Astrocyte of the hippocampus (primary cell): ENCODE measurements at places on chromosomes 1 and 21.

- no peak for DNase-seq
Measured at GRCh38 chr1:245938046-245938435, 569.0 kb downstream of the SMYD3 start.

- DNase-seq: no peak
Measured at GRCh38 chr1:76300556-76300955, 226.0 kb downstream of the ST6GALNAC3 start.

GRCh38 chr1:28885472-28885877 is 28.9 kb upstream of the EPB41 start:
- DNase-seq: no peak

DNA sequence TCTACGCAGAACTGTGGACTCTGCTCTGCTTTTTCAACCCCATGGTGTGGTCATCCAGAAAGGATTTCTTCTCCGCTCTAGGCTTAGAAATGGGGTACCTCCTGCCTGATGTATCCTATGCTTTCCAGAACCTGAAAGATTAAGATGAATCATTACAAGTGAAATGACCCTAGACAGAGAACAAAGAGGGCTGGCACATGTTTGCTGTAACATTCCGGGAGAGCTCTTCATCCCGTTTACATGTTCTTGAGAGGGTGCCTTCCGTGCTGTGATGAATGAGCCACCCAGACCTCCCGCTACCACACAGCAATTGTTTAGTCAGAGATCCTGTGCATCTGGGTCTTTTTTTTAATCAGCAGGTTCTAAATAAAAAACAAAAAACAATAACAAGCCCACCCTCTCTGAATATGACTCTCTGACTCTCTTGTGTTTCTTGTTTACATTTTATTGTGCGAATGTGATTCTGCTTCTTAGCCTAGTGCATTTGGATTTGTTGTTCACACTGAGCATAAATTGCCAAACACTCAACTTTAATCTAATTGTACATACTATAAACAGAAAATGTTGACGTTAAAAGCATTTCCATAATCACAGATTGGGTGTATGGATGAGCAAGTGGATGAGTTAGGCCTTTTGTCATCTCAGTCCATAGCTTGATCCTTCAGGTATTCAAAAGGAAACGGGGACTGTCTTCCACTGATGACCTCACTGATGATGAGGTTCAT is 87.1 kb downstream of the GPR88 start:
- peak; percentile 49 for DNase-seq

DNA sequence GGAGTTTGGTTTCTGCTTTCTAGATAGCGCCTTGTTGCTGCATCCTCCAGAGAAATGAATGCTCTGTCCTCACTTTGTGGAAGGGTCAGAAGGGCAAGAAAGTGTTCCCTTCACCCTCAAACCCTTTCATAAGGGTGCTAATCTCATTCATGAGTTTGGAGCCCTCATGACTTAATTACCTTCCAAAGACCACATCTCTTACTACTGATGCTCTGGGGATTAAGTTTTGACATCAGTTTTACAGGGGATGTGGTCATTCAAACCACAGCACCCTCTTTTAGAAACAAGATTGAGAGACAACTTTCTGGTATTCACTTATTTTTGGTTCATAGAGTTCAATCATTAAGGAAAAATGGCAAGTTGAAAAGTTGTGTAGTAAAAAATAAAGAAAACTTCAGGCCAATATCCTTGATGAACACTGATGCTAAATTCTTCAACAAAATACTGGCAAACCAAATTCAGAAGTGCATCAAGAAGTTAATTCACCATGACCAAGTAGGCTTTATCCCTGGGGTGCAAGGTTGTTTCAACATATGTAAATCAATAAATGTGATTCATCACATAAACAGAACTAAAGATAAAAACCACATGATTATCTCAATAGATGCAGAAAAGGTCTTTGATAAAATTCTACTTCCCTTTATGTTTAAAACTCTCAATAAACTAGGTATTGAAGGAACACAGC is 442.1 kb downstream of the PTBP2 start:
- no peak for DNase-seq

GRCh38 chr1:187122566-187122965 is 293.8 kb downstream of the PLA2G4A start:
- peak; percentile 2 for DNase-seq

DNA sequence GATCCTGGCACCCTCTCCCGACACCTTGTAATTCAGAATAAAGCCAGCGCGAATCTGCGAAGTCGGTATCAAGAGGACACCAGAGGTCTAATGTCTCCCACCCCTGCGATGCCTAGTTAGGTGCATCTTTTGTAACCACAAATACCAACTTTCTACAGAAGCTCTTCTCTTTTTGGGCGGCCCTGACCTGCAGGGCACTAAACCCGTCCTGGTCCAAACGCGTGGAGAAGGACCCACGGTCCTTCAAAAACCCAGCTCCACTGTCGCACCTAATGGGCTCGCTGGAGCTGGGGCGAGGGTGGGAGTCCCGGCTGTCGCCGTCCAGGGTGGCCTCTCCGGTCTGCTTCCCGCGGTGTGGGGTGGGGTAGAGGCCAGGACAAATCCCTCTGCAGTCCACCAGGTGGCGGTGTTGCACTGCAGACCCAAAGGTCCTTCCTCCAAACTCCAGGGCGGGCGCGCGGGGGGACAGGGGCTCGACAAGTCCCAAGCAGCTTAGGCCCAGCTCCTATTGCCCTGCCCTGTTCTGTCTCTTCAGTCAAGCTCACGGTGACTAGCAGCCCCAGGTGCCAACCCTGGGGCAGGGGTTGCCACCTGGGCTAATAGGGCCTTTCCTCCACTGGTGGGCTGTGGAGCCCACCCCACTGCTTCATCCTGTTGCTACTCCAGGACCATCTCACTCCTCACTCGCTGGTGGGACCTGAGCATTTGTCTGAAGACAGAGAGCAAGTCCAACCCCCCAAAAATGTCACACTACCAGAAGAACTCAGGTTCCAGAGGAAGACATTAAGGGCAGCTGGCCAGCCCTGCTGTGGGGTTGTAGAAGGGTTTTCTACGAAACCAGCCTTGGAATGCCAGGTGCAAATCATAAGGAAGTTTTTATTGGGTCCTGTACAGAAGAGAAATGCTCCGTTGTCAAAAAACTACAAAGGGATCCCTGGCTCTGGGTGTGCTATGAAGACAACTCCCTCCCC is 2.8 kb downstream of the HES3 start:
- peak; percentile 88 for DNase-seq

DNA sequence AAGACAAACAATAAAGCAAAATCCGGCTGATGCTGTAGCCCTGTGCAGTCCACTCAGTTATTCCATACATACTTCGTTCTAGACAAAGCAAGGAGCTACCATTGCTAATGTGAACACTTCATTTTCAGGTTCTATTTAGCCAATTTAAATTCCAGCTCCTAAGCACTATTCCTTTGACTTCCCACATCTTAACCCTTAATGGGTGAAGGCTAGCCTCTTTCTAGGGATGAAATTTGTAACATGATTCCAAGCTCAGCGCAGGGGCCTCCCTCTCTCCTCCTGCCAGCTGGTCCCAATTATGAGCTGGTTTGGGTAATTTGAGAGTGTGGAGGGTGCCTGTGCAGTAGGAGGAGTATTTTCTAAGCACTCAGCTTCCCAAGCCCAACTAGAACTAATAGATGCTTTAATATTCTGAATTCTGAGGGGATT is 53.9 kb upstream of the PTGFRN start:
- peak; percentile 75 for DNase-seq

- no peak for DNase-seq
Measured at GRCh38 chr21:14076143-14076806, 134.5 kb downstream of the LIPI start.

DNA sequence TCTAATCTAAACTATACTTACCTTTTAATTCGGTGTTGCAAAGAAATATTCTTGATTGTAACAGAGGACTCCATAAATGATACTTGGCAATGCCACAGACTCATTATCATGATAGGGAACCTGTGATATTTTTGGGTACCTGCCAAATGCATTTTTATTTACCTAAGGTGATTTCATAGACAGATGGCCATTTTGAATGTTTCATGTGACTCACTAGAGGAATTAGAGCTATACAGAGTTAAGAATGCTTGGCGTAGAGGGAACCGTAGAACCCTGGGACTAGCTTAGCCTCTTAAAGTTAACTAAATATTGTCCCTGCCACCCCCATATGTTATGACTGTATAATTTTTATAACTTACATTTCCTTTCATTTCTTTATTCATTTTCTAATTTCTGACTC is 136.1 kb downstream of the DISP1 start:
- no peak for DNase-seq

DNA sequence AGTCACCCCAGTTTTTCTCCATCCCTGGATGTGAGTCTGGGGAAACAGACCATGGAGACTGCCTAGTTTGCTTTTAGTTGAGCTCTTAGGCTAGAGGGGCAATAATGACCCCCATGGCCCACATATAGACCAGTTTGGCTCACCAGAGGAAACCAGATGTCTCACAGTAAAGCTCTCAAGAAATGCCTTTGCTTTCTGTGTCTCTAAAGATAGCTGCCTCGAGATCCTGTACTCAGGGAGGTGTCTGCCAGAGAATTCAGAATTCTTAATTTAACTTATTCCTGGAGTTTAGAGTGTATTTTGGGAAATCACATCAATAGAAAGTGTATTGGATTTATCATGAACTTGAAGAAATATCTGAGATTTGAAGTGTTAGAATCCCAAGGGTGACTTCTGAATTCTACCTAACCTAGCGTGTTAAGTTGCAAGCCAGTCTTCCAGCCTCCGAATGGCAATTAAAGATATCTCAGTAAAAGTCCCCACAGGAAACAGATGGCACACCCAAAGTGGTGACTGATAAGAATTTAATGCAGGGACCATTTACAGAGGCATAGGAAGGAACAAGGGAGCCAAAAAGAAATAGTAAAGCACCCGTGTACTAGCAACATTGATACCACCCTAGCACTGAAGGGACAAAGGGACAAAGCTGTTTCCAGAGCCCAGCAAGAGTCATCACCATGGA is 37.1 kb downstream of the STYXL2 start:
- DNase-seq: no peak

DNA sequence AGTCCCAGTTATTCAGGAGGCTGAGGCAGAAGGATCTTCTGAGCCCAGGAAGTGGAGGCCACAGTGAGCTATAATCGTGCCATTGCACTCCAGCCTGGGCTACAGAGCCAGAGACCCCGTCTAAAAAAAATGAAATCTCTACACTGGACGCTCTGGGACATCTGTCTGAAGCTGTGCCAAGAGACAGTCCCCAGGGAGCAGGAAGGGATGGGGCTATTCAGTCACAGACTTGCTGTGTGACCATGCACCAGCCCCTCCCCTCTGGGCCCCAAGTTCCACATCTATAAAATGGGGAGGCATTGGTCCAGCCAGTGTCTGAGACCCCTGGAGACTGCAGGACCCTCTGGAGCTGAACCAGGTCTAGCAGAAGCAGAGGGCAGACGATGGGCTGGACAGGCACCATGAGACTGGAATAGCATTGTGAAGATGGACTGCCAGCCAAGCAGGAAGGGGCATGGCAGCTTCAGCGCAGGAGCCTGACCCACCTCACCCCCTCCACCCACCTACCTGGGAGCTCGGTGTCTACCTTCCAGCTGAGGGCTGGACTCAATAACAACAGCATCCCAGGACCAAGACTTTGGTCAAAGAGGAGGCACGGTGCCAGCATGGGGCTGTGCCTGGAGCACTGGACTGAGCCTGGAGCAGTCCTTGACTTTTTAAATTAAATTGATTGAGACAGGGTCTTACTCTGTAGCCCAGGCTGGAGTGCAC is 1.4 kb downstream of the TMEM54 start:
- no peak for DNase-seq

DNA sequence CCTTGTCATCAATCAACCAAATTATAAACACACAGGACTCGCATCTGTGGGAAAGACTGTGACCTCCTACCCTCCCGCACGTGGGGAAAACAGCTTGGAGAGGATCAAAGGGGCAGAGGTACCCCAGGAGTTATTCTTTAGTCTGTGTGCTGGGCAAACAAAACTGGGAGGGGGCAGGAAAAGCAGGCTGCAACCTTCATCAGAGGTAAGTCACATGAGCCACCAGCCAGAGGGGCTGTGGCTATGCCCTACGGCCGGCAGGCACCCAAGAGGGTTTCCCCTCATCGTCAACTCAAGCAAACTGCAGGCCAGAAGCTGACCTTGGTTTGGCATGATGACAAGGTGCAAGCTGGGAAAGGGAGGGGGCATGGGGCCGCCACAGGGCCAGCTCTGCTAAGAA is 12.5 kb downstream of the SMIM12 start:
- no peak for DNase-seq

DNA sequence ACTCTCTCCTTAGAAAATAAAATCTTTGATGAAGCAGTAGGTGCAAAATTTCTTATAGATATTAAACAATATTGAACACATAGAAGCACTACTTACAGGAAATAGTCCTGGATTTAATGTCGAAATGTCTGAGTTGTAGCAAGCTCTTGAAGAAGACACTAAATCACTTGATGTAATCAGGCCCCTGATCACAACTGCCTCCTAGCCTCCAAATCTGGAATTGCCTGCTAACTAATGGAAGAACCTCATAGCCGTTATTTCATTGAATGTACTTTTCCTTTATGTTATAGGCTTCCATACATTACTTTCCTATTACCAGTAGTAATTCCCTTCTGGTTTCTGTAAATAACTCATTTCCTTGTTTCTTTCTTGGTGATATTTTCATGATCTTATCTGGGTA is 675.7 kb upstream of the CHRM3 start:
- DNase-seq: no peak

- no peak for DNase-seq
Measured at GRCh38 chr1:93427656-93428055, 20.3 kb upstream of the FNBP1L start.

DNA sequence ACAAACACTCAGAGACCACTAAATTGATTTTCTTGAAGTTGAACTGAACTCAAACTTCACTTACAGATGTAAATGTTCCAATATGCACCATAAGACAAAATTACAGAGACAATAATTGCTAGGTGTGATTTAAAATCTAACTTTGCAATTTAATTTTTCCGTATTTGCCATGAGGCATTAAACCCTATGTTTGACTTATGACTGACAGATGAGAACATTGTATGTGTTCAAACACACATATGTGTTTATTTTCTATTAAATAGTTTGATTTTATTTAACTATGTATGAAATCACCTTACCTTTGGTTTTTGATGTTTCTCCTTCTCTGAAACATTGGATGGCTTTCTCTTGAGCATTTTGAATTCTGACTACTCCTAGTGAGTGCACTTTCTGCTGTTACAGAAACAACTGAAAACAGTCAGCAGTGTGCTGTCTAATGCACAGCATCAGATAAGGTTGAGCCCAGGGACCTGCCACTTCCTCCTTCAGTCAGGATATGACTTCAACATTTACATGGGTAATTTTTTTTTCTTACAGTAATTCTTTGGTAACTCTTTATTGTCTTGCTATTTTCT is at the start of gene SAMSN1:
Gene SAMSN1 (minus strand): TSS at position 410 of the 575 bp plus-strand sequence. CDS start 54 bp downstream, at position 356.
- DNase-seq: no peak

GRCh38 chr1:78143673-78144072 is 97.9 kb downstream of the GIPC2 start:
- no peak for DNase-seq

DNA sequence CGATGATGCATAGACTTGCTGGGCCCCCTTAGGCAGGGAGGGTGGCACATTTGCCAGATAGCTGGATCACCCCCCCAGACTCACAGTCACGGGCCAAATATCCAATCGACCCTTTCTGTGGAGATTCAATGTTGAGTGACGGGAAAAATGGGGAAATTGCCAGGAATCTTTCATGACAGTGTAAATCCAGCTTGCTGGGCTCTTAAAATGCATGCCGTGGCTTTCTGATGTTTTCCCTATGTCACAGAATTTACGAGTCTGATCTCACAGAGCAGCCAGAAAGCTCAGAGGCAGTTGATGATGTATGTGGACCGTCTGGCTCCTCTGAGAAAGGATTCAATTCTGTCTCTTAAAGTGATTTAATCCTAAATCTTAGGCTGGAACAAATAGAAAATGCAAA is 150.1 kb upstream of the ZNF644 start:
- no peak for DNase-seq

- no peak for DNase-seq
Measured at GRCh38 chr1:9444532-9444931, 94.7 kb upstream of the SLC25A33 start.

- DNase-seq: no peak
Measured at GRCh38 chr1:68314151-68314780, 81.9 kb upstream of the WLS start.
